ENCODE measurements at places on chromosomes 1 and 21.

- DNase-seq, result no peak
Measured at GRCh38 chr21:25857308-25858074, 122.7 kb downstream of the GABPA start.

DNA sequence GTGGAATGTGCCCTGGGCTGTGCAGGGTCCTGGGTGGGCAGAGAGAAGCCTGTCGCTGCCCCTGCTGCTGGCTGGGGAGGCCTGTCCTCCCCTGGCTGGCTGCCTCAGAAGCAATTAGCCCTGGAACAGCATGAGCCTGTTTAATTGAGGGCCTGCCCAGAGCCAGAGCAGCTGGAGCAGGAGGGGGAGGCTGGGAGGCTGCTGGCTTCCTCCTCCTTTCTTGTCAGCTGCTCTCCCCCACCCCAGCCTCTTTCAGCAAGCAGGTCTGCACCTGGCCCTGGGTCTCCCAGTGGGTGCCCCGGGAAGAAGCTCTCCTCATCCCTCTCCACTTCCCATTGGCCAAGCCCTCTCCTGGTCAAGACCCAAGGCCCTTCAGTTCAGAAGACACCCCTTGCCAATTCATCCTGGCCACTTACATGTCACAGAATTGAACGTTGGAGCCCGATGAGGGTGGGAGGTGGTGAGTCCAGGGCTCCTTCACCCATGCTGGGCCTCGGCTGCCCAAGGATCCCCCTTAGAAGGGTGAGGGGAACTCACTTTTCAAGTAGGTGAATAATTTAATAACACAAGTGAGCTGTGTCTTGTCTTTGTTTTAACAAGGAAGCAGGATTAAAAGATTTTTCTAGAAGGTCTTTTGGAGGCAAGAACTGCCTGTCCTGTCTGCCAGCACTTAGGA lies 13.2 kb downstream of the AMPD2 start:
- no peak for DNase-seq

DNA sequence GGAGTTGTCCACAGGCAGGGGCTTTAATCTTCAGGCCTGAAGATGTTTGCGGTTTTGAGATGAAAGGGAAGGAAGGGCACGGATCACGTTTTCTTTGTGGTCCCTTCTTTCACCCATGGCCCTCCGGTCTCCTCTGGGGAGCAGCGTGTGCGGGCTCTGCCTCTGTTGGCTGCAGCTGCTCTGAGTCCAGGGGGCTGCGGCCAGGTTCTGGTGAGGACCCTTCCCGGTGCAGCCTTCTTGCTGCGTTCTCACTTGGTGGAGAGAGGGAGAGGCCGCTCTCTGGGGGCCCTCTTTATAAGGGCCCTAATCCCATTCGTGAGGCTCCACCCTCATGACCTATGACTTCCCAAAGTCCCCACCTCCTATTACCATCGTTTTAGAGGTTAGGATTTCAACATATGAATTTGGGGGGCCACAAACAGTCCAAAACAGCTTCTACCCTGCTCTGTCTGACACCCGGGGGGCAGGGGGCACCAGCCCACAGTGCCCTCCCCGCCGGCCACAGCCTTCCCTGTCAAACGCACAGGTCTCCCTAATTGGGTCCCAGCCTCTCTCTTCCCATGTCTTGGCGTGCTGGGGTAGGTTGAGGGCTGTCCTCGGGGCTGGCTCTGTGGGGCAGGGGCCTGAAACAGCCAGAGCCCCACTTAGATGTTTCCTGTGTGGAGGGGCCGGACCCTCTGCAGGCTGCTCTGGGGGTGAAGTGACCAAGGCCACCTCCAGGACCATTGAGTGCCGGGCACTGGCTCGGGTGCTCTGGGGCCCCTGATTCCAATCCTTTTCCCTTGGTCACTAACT lies 100.1 kb upstream of the C1orf174 start:
- DNase-seq, result no peak

- peak; percentile 86 for DNase-seq
Measured at GRCh38 chr1:156090840-156091188, 8.5 kb upstream of the MEX3A start.

DNA sequence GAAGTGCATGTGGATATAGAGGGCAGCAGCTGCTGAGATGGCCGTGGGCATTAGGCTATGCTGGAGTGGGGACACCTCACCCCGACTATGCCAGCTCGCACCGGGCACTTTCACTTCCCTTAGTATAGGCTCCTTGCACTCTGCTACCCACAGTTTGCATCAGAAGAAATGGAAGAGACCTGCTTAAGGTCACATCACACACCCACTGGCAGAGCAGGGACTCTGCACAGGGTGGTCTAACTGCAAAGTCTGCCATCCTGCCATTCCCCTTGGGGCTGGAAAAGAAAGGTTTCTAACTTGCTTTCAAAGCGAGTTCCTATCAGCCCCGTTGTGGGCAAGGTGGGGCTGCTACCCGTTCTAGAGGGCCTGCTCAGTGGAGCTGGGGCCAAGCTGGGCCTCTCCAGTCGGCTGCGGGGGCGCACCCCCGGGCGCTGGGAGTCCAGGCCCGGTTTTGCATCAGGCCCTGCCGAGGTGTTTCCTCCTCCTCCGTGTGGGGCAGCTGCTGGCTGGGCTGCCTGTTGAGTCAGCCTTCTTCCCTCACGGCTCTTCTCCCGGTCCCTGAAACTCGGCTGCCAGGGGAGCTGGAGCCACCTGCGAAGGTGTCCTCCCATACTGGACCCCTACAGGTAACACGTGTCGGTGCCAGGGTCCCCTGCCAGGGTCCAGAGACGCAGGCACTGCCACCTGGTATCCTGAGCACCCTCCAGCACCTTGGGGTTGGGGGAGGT lies at the start of gene SYTL1:
Gene SYTL1, plus strand, starts transcription at position 498 of the 728 bp plus-strand sequence. CDS start 3,313 bp downstream, outside the sequence.
- DNase-seq, result peak; percentile 34

DNA sequence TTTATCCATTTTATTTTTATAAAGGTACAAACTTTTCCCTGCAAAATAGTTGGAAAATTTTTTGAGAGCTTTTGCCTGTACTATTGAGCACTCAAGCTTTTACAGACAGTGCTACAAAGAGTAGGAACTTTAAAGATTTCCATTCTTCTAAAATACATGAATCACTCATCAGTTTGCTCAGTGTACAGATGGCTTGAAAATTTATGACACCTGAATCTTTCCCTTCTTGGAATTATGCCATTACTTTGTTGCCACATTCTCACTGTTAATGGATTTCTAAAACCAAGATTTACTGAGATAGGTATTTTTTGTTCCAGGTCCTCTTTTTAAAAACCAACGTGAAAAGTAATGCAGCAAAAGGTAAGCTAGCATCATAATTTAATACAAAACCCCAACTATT lies 76.0 kb downstream of the GPATCH2 start:
- no peak for DNase-seq

DNA sequence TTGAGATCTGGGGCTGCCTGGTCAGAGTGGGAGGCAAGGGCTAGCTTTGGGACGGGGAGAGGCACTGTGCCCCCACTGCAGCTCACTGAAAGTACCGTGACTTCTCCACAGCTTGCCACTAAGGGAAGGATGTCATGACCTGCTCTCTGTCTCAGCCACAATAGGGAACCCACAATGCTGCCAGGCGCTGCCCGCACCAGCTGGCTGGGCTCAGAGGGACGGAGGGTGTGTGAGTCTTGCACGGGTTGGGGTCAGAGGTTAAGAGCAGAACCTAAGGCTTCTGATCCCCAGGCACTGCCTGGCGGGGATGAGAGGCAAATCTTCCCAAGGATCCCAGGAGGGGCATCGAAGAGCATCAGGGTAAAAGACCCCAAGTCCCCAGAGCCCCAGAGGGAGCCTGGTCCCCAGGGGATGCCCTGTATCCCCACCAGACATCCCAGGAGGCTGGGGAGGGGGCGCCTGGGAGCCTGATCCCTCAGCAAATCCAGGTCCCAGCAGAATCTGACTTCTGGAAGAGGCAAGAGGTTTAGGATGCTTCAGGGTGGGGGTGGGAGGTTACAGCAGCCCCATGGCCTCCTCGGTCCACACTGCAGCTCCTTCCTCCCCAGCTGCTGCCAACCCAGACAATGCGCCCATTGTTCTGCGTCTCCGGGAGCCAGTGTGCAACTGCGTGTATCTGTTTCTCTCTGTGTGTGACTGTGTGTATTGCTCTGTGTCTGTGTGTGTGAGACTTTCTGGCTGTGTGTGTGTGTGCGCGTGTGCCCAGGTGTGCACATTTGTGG lies 2.0 kb upstream of the MARCKSL1 start:
- DNase-seq, result no peak

DNA sequence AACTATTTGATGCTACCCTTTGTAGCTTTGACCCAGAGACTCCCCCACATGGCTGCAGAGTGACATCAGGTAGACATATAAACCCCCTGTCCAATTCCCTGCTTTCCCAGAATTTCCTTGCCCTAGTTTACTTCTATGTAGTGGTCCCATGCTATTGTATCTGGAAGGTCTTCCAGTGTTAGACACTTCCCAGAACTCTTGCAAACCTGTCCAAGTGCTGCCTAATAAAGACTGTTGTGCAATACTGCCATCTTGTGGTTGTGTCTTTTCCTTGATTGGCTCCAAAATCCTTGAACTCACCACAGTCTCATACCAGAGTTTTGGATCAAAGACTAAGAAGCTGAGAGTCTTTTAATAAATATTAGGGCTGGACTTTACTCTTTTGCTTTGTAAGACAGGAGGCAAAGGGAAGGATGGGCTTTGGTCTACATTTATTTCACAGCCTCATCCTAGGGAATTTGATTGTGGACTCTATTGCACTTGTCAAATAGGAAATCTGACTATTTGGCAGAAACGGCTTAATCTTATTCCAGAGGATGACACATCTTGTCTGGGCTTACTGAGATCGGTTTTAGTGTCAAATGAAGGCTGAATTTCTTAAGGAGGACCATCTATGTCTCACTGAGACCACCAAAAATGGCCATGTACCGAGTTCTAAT lies 169.9 kb downstream of the LRRC7 start:
- no peak for DNase-seq

GRCh38 chr1:87132284-87132870 lies 196.3 kb upstream of the LMO4 start:
- no peak for DNase-seq

- DNase-seq, result peak; percentile 32
Measured at GRCh38 chr1:35577071-35577998, 4.2 kb downstream of the TFAP2E start.

DNA sequence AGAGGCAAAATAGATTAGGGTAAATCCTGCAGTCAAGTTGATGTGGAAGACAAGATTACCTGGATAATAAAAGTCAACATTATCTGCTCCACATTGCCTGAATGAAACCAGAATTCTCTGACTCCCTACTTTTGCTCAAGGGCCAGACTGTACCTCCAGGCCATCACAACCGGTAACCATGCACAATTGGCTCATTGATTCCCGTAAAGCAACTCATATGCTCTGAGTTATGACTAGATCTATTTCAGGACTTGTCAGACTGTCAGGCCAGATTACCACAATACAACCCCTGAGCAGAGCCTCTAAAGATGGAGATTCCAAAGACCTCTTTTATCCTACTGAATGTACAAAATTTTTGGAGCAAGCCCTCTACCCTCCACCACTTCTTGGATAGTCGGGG lies 90.4 kb downstream of the ODF2L start:
- no peak for DNase-seq

- DNase-seq, result no peak
Measured at GRCh38 chr1:75641325-75641724, 30.4 kb upstream of the SLC44A5 start.

DNA sequence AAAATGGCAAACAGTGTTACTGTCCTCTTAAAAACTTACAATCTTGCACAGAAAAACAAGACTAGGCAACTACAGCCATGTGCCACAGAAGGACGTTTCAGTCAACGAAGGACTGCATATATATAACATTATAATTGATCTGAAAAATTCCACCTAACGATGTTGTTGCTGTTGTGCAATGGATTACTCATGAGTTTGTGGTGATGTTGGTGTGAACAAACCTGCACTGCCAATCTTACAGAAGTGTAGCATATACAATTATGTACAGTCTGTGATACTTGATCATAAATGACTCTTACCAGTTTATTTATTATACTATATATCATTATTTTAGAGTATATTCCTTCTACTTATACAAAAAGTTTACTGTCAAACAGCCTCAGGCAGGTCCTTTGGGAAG lies 6.8 kb upstream of the VAMP4 start:
- no peak for DNase-seq

DNA sequence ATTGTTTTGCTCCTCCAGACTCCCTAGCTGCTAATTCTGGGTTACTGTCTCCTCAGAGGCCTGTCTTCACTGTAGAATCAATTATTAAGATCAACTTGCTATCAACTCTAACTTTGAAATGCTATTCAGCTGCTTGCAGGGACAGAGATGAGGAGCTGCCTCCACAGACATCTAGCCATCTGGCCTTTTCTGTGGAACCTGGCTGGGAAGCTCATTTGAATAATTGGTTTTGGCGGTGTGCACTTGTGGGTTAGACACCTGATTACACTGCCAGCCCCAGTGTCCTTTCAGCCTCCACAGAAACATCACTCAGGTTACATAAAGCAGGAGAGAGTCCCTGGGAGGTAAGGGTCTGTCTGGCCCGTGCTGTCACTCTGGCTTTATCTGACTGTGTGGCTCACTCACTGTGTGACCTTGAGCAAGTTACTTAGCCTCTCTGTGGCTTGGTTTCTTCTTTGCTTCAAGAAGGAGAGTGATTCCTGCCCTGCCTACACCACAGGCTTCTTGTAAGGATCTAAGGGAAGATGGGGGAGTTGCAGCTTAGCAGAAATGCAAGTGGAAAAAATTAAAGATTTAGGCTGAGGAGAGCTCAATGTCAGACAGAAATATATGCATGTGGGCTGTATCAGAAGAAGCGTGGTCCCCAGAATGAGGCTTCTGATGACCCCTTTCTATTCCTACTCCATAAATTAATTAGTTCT lies 131.6 kb downstream of the BEND5 start:
- no peak for DNase-seq

DNA sequence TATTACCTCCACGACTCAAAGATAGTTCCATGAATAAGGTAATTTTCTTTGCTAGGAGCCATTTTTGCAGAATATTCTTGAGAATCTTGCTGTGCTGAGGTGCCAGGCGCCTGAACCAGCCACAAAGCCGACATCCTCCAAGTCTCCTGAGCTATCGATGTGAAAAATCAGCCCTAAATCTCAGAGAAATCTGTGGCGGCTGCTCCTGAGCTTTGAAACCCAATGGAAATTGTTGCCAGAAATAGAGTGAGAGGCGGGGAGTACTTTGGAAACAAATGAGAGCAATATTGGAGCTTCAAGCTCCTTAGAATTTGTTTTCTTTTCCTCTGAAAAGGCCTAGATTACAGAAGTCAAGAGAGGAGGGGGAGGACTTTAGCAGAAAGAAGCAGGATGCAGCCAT lies 6.3 kb downstream of the CAMK1G start:
- DNase-seq, result no peak

GRCh38 chr21:43318841-43319781 lies 107.8 kb downstream of the SIK1 start:
- no peak for DNase-seq

DNA sequence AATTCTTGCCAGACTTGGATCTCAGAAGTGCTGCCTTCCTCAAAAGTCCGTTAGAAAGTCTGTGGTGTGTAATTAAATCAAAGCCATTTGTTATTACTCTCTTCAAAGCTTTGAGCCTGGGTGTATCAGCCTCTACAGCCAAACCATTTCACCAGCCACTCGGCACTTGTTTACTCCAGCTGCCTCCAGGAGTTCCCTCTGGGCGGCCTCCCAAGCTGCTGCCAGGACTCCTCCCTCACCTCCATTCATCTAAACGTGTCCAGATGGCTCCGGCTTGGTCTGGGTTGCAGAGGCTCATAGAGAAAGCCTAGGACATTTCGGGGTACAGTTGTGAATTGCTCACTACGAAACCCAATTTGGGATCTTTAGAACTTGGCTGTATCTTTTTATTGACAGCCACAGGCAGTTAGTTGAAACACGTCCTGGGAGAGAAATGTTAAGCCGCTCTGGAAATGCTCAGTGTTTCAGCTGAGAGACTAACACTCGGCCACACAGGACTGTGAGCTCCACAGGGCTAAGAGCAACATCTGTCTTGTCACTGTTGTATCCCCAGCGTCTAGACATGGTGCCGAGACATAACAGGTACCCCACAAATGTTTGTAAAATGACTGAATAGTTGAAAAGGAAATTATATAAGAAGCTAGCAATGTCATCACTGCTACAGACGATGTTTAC lies 116.9 kb upstream of the NGF start:
- DNase-seq, result no peak

Measured in stimulated activated CD8-positive, alpha-beta memory T cell treated with anti-CD3 and anti-CD28 coated beads, Interleukin-7, amount 100 ng/mL, for 1 hour (primary cell).